ENCODE measurements at places on chromosomes 2 and 18.
A peak's percentile ranks its signal among the peaks of the same experiment; 100 is the strongest.

GRCh38 chr2:10934308-10934978 lies 22.7 kb downstream of the KCNF1 start:
- no peak for DNase-seq
- peaks cover 35% of the 10 kb centered on the region for H3K27me3 ChIP-seq
- no peaks in the 10 kb centered on the region for H3K36me3 ChIP-seq
- no peaks in the 10 kb centered on the region for H3K4me1 ChIP-seq
- H3K27ac ChIP-seq, result no peak overlapping the region

GRCh38 chr2:134074619-134075018 lies 179.3 kb upstream of the MGAT5 start:
- H3K27me3 ChIP-seq, result peaks cover 9% of the 10 kb centered on the region
- no peaks in the 10 kb centered on the region for H3K4me1 ChIP-seq
- DNase-seq, result no peak
- H3K4me3 ChIP-seq, result no peak overlapping the region
- H3K27ac ChIP-seq, result no peak overlapping the region

DNA sequence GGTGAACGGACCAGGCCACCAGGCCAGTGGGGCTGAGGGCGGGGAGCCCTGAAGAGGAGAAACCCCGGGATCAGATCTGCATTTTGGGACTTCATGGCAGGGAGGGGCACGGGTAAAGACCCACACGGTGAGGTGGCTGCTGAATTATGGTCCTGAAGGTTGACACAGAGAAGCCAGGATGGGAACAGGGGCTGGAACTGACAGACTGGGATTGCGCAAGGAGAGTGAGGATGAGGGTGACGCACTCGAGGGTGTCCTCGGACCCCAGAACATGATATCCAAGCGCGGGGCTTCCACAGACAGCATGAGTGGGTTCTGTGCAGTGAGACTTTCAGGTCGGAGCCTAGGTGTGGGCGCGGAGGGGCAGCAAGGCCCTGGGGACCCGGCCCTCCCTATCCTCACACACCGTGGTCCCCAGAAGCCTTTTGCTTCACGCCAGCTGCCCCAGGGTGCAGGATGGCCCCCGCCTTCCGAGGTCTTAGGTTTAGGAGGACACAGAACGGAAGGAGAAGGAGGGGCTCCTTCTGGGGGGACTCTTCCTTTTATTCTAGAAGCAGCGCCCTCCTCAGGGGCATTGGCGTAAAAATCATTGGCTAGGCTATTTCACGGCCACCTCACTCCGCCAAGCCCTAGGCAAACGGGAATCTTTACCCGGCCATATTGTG lies 416.8 kb upstream of the HS6ST1 start:
- H3K36me3 ChIP-seq, result no peaks in the 10 kb centered on the region
- H3K4me1 ChIP-seq, result peaks cover 3% of the 10 kb centered on the region
- DNase-seq, result no peak
- H3K27ac ChIP-seq, result no peak overlapping the region
- peak overlapping the region; percentile 14 for H3K4me3 ChIP-seq

- H3K4me3 ChIP-seq, result no peak overlapping the region
- no peak for DNase-seq
- H3K27ac ChIP-seq, result peak overlapping the region; percentile 80
- no peaks in the 10 kb centered on the region for H3K27me3 ChIP-seq
- no peaks in the 10 kb centered on the region for H3K36me3 ChIP-seq
- H3K4me1 ChIP-seq, result peaks cover 81% of the 10 kb centered on the region
Measured at GRCh38 chr2:98695255-98695654, 35.7 kb downstream of the MGAT4A start.

- DNase-seq, result no peak
- H3K36me3 ChIP-seq, result no peaks in the 10 kb centered on the region
- no peaks in the 10 kb centered on the region for H3K4me1 ChIP-seq
- peaks cover 50% of the 10 kb centered on the region for H3K27me3 ChIP-seq
Measured at GRCh38 chr2:170313347-170313991, 135.5 kb downstream of the MYO3B start.

DNA sequence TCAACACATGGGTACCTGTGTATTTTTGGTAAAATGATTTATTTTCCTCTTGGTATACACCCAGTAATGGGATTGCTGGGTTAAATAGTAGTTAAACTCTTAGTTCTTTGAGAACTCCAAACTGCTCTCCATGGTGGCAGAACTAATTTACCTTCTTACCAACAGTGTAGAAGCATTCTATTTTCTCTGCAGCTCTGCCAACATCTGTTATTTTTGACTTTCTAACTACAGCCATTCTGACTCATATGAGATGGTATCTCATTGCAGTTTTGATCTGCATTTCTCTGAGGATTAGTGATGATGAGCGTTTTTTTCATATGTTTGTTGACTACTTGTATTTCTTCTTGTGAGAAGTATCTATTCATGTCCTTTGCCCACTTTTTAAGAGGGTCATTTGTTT lies 180.6 kb downstream of the FSIP2 start:
- no peaks in the 10 kb centered on the region for H3K4me1 ChIP-seq
- no peak overlapping the region for H3K27ac ChIP-seq
- DNase-seq, result no peak
- no peak overlapping the region for H3K4me3 ChIP-seq
- H3K27me3 ChIP-seq, result no peaks in the 10 kb centered on the region

DNA sequence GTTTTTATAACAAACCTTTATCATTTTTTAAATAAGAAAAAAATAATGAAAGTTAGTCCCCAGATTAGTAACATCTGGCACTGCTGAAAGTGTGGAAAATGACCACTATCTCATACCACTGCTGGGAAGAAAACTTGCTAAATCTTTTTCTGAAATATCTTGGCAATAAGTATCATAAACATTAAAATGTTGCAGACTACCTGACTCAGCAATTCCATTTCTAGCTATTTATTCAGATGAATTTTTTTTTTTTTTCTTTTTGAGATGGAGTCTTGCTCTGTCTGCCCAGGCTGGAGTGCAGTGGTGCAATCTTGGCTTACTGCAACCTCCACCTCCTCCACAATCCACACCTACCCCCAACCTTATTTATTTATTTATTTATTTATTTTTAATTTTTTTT lies 35.3 kb upstream of the SOS1 start:
- H3K27me3 ChIP-seq, result no peaks in the 10 kb centered on the region
- H3K27ac ChIP-seq, result no peak overlapping the region
- DNase-seq, result no peak
- no peak overlapping the region for H3K4me3 ChIP-seq
- no peaks in the 10 kb centered on the region for H3K4me1 ChIP-seq
- no peaks in the 10 kb centered on the region for H3K36me3 ChIP-seq

DNA sequence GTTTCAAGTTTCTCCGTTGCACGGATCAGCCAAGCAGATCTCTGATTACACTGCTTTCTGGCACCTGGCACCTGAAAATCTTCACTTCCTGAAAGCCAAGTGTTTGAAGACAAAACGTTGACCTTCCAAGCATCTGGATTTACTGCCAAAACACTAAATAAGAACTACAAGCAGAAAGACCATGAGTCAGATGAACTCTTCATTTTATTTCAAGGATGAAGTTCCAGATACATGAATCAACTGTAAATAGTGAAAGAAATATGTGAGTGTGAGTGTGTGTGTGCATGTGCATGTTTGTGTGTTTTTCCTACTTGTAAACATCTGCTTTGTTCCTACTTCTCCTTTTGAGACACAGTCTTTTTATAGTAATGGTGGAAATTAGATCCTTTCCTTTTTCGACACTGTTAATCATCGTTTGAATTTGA lies 60.0 kb upstream of the DTNA start:
- H3K36me3 ChIP-seq, result no peaks in the 10 kb centered on the region
- peaks cover 2% of the 10 kb centered on the region for H3K27me3 ChIP-seq
- no peak overlapping the region for H3K27ac ChIP-seq
- no peaks in the 10 kb centered on the region for H3K4me1 ChIP-seq
- H3K4me3 ChIP-seq, result no peak overlapping the region

- no peak for DNase-seq
- no peaks in the 10 kb centered on the region for H3K4me1 ChIP-seq
- no peaks in the 10 kb centered on the region for H3K27me3 ChIP-seq
- H3K27ac ChIP-seq, result no peak overlapping the region
- H3K4me3 ChIP-seq, result no peak overlapping the region
Measured at GRCh38 chr2:226761195-226761583, 38.4 kb downstream of the IRS1 start.

DNA sequence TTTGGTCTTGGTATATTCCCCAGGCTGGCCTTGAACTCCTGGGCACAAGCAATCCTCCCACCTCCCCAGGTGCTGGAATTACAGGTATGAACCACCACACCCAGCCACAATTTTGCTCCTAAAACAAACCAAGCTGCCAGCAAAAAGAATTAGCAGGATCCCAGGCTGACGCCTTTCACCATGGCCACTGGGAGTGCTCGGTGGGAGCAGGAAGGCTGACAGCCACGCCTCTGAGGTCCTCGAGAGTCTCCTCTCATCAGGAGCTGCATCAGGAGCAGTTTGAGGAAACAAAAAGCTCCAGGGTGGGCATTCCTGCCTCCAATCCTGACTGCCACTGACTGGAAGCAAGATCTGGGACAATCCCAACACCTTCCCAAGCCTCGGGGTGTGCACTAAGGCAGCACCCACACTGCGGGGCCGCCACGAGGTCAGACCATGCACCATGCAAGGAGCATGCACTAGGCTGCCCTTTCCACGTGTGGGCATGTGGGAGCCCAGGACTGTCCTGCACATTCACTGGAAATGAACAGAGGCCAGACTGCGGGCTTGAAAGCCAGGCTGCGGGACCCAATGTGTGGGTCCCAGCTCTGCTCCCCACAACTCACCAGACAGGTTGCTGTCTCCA lies 51.4 kb downstream of the TFCP2L1 start:
- H3K27ac ChIP-seq, result no peak overlapping the region
- H3K4me3 ChIP-seq, result no peak overlapping the region
- no peak for DNase-seq
- no peaks in the 10 kb centered on the region for H3K4me1 ChIP-seq

- H3K27me3 ChIP-seq, result no peaks in the 10 kb centered on the region
- no peak overlapping the region for H3K27ac ChIP-seq
- H3K4me1 ChIP-seq, result no peaks in the 10 kb centered on the region
- H3K4me3 ChIP-seq, result no peak overlapping the region
Measured at GRCh38 chr2:150126143-150126740, 361.2 kb downstream of the RND3 start.

DNA sequence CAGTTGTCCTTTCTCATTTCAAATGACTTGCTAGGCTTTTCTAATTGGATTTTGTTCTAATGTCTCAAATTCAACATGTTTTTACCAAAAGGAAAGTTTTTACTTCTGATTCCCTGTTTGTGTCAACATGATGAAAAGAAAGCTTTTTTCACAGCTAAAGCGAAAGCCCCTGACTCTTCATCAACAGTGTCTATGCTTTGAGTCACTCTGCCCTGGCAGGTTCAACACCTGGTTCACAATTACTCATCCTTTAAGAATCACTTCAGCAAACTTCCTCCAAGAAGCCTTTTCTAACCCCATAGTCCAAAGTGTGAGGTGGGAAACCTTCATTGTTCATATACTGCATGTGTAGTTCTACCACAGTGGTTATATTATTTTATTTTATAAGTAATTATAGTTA lies 7.6 kb upstream of the DSG2 start:
- no peaks in the 10 kb centered on the region for H3K36me3 ChIP-seq
